Stomach (tissue), 19 donors: ENCODE measurements at places on chromosomes 2 and 18. TPM values are rescaled to one million over a fixed set of nuclear protein-coding genes. Genes with fewer than 3 reads are reported as not detected.

DNA sequence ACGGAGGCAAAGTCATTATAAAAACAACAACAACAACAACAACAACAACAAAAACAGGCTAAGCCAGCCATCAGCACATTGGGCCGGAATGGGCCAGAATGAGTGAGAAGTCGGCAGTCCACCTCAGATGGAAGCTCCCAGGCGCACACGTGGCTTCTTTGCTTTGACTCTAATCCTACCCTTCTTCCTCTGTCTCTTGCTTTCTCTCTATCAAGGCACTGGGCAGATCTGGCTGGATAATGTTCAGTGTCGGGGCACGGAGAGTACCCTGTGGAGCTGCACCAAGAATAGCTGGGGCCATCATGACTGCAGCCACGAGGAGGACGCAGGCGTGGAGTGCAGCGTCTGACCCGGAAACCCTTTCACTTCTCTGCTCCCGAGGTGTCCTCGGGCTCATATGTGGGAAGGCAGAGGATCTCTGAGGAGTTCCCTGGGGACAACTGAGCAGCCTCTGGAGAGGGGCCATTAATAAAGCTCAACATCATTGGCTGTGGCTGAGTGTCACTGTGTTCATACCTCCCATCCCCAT is 52.2 kb downstream of the MARCO start:
- no peaks in the 10 kb centered on the region for H3K36me3 ChIP-seq
- H3K27ac ChIP-seq: no peak overlapping the region
- H3K4me3 ChIP-seq: no peak overlapping the region
- DNase-seq: peak; percentile 3

GRCh38 chr2:5521461-5521860 is 170.7 kb upstream of the SOX11 start:
- H3K27me3 ChIP-seq: no peaks in the 10 kb centered on the region
- no peaks in the 10 kb centered on the region for H3K36me3 ChIP-seq
- no peaks in the 10 kb centered on the region for H3K4me1 ChIP-seq
- no peak overlapping the region for H3K4me3 ChIP-seq
- no peak overlapping the region for H3K27ac ChIP-seq
- no peak for DNase-seq

DNA sequence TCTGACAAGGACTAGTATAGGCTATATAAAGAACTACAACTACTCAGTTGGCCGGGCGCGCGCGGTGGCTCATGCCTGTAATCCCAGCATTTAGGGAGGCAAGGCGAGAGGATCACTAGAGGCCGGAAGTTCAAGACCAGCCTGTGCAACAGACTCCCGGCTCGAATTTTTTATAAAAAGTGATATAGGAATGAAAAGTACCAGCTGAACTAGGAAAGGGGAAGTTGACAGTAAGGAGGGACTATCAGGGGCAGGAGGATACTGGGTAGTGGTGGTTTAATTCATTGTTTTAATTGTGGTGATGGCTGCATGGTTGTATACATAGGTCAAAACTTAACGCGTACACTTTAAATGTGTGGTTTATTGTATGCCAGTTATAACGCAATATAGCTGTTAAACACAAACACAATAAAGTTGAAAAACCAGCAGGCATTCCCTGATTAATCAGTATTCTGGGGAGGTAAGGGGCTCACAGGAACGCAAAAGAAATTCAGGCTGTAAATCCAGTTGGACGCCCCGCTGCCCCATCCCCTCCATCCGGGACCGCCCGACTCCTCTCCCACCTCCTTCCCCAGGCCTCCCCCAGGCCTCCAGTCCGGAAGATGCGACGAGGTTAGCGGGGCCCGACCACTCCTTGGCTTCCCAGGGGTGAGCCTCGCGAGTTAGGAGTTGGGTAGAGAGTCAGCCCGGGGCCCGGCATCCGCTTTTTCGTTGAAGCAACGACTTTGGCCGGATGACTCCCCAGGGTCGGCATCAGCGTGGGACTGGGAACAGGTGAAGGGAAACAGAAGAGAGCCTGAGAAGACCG is 746 bp upstream of the POLR1B start:
- no peaks in the 10 kb centered on the region for H3K27me3 ChIP-seq
- H3K4me3 ChIP-seq: peak overlapping the region; percentile 92
- H3K4me1 ChIP-seq: peaks cover 32% of the 10 kb centered on the region
- peak overlapping the region; percentile 89 for H3K27ac ChIP-seq
- peak; percentile 90 for DNase-seq
- H3K36me3 ChIP-seq: no peaks in the 10 kb centered on the region

- H3K27ac ChIP-seq: no peak overlapping the region
- H3K27me3 ChIP-seq: no peaks in the 10 kb centered on the region
- no peaks in the 10 kb centered on the region for H3K4me1 ChIP-seq
- H3K4me3 ChIP-seq: no peak overlapping the region
These were observed 1635.0 kb upstream of the ACVR2A start for GRCh38 chr2:146209842-146210275.

DNA sequence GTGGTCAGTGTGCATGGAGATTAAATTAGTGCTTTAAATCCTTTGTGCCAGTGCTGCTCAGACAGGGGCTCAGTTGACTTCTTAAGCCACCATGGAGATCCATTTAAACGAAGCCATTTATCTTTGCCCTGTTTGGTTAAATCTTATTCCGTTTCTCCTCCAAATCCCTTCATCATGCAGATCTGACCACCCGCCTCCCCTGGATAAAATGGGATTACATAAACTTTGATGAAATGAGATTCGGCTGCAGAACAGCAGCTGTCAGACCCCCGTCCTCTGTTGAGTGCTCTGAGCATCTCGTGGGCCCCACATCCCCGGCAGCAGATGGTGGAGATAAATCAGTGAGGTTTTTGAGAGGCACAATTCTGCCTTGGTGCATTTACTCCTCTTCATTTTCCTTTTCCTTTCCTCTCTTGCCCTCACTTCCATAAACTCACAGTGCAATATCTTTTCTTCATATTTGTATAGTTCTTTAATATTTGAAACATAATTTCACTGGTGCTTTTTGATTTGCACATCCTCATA is 84.4 kb upstream of the TWIST2 start:
- H3K4me1 ChIP-seq: no peaks in the 10 kb centered on the region
- H3K27me3 ChIP-seq: peaks cover 45% of the 10 kb centered on the region
- no peak overlapping the region for H3K27ac ChIP-seq
- DNase-seq: no peak

RAB6C gene
- not detected for total RNA-seq

DNA sequence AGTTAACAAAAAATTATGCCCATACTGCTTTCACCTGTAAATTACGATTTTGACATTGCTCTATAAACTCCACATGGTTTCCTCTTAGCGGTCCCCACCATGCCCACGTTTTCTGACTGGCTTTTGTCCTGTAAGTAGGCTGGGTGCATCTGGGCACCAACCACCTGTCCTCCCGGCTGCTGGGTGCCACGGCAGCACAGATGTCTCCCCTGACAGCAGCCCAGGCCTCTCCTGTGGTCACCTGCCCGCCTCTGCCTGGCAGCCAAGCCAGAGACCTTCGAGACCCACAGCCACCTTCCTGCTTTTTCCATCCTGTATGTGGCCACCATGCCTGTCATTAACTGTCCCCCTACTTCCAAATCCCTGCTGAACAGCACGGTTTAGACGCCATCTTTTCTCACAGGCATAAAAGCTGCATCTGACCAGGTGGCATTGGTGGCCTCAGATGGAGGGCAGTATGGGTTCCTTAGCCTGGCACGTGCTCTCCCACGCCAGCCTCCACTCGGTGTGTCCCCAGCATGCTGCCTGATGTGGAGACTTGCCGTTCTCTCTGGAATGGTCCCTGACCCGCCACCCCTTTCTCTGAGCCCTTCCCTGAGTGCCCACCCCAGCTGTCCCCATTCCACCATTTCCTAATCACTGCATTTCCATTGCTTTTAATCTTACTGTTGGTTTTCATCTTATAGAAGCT is 18.9 kb downstream of the SNORC start:
- no peaks in the 10 kb centered on the region for H3K4me1 ChIP-seq
- no peak overlapping the region for H3K27ac ChIP-seq
- no peak for DNase-seq
- H3K4me3 ChIP-seq: no peak overlapping the region
- H3K36me3 ChIP-seq: no peaks in the 10 kb centered on the region

- no peaks in the 10 kb centered on the region for H3K27me3 ChIP-seq
- DNase-seq: no peak
- no peaks in the 10 kb centered on the region for H3K4me1 ChIP-seq
- no peak overlapping the region for H3K4me3 ChIP-seq
- peaks cover 65% of the 10 kb centered on the region for H3K36me3 ChIP-seq
- H3K27ac ChIP-seq: no peak overlapping the region
These were observed 68.4 kb downstream of the TANK start for GRCh38 chr2:161228511-161229240.

- peaks cover 80% of the 10 kb centered on the region for H3K4me1 ChIP-seq
- H3K36me3 ChIP-seq: no peaks in the 10 kb centered on the region
- no peak overlapping the region for H3K4me3 ChIP-seq
- DNase-seq: no peak
- H3K27me3 ChIP-seq: no peaks in the 10 kb centered on the region
These were observed 36.1 kb downstream of the LIMS1 start for GRCh38 chr2:108570416-108570815.

GRCh38 chr2:54859997-54860701 is 136.7 kb downstream of the EML6 start:
- H3K27ac ChIP-seq: no peak overlapping the region
- H3K36me3 ChIP-seq: no peaks in the 10 kb centered on the region
- no peak overlapping the region for H3K4me3 ChIP-seq
- no peaks in the 10 kb centered on the region for H3K27me3 ChIP-seq
- H3K4me1 ChIP-seq: no peaks in the 10 kb centered on the region

KCNJ13 gene
- total RNA-seq: not detected

- H3K4me3 ChIP-seq: no peak overlapping the region
- H3K36me3 ChIP-seq: no peaks in the 10 kb centered on the region
- peaks cover 35% of the 10 kb centered on the region for H3K27me3 ChIP-seq
- no peak overlapping the region for H3K27ac ChIP-seq
- peaks cover 2% of the 10 kb centered on the region for H3K4me1 ChIP-seq
- DNase-seq: no peak
These were observed 16.9 kb upstream of the KIF1A start for GRCh38 chr2:240836781-240837467.

DNA sequence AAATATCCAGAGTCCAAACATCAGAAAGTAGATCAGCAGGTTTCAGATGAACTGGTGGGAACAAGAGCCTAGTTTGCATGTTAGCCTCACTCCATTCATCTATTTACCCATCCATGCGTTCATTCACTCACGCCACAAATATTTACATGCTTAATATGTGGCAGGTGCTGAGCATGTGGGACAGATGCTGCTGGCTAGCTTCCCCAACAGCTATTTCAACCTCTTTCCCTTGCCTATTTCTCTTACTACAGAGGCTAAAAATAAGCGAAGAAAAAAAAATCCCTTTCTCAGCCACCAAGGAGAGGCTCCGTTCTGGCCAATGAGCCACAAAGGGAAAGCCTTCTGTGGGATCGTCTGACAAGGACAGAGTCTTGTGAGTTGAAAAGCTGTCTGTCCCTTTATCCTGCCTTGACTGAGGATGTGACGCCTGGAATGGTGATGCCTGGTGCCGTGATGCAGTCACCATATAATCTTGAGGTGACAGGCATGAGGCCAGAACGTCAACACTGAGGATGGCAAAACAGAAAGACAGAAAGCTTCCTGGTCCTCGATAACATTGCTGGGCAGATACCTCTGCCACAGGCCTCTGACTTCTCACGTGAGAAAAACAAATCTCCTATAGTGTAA is 78.2 kb downstream of the KCTD1 start:
- no peaks in the 10 kb centered on the region for H3K36me3 ChIP-seq
- H3K27ac ChIP-seq: no peak overlapping the region
- H3K27me3 ChIP-seq: no peaks in the 10 kb centered on the region
- H3K4me3 ChIP-seq: no peak overlapping the region

DNA sequence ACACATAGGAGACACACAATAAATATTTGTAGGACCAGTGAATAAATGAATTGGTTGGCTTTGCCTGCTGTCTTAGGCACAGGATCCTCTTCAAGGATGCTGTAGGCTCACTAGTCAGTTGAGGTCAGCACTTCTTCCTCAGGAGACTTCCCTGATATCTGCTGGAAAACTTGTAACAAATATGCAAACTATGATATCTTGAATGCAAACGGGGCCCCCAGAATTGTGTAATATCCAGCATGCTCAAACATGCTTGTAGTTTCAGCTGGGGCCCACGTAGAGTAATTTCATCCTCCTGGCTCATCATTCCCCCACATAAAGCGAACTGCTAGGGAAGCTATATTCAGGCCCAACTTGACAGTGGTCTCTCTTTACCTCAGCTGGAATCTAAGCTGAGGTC is 43.6 kb downstream of the POLE4 start:
- H3K4me3 ChIP-seq: no peak overlapping the region
- H3K27ac ChIP-seq: no peak overlapping the region
- H3K4me1 ChIP-seq: no peaks in the 10 kb centered on the region
- no peak for DNase-seq
- H3K36me3 ChIP-seq: no peaks in the 10 kb centered on the region

DNA sequence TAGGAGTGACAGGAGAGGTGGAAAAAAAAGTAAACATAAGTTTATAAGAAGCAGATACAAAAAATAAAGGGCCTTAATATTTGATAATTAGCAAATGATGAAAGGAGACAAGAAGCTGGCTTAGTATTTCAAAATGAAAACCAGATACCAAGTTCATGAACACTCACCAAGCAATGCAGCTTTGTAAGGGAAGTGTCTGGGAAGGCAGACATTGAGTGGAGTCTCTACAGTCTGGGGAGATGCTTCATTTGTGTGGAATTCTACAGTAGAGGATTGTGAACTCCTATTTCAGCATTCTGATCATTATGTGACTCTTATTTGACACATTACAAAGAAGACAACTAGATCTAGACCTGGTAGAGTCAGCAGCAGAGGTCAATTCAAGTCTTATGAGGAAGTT is 1072.7 kb downstream of the DSC3 start:
- H3K4me1 ChIP-seq: no peaks in the 10 kb centered on the region
- no peak overlapping the region for H3K4me3 ChIP-seq
- no peak for DNase-seq
- H3K36me3 ChIP-seq: no peaks in the 10 kb centered on the region
- H3K27me3 ChIP-seq: no peaks in the 10 kb centered on the region
